Amniotic epithelial cell (primary cell): ENCODE measurements at places on chromosomes 7 and 10.
A peak's percentile ranks its signal among the peaks of the same experiment; 100 is the strongest.

DNA sequence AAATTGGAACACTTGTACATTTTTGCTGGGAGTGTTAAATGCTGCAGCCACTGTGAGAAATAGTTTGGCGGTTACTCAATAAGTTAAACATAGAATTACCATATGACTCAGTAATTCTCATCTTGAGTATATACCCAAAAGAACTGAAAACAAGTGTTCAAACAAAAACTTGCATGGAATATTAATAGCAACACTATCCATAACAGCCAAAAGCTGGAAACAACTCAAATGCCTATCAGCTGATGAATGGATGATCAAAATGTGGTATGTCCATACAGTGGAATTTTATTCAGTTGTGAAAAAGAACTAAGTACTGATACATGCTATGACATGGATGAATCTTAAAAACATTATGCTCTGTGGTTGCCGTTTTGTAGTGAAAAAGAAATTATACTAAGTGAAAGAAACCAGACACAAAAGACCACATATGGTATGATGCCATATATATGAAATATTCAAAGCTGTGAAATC lies 63.0 kb upstream of the SP4 start:
- DNase-seq: no peak

GRCh38 chr10:90484518-90484917 lies 373.3 kb downstream of the HTR7 start:
- DNase-seq: peak; percentile 6

GRCh38 chr10:1153805-1154351 lies 97.7 kb downstream of the WDR37 start:
- no peak for DNase-seq

DNA sequence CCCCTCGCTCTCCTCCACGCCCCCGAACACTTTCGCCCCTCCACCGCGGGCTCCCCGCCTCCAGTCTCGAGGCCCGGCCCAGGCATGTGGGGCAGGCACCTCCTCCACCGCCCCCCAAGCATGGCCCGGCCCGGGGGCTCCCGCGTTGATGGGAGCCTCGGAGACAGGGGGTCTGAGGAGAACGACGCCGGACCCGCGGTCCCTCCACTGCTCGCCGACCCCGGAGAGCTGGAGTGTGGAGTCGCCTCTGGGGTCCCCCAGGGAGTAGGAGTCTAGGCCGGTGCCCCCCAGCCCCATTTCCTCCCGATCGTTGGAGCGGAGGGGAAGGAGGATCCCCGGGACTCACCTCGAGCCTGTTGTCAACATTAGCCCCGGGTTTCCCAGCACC lies 206 bp downstream of the UPF2 start:
- no peak for DNase-seq

- peak; percentile 92 for DNase-seq
Measured at GRCh38 chr10:19815731-19816410, 361 bp upstream of the PLXDC2 start.

- DNase-seq: no peak
Measured at GRCh38 chr7:39333701-39334100, 232.5 kb upstream of the YAE1 start.

DNA sequence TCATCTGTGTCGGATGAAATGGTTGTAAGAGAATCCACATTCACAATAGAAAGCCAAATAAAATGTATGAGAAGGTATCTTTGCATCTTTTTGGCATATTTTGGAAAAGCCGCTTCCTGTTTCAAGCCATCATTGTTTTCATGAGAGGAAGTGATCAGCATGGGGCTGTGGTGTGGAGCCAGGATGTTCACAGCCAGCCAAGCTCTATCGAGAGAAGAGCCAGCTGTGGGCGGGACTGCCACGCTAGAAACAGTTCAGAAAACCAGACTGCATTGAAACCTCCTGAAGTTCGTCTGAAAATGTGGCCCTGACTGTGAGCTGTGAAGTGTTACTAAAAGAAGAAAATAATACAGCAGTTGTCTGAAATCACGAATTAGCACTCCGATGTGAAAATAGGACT lies 21.2 kb upstream of the NPS start:
- DNase-seq: no peak

DNA sequence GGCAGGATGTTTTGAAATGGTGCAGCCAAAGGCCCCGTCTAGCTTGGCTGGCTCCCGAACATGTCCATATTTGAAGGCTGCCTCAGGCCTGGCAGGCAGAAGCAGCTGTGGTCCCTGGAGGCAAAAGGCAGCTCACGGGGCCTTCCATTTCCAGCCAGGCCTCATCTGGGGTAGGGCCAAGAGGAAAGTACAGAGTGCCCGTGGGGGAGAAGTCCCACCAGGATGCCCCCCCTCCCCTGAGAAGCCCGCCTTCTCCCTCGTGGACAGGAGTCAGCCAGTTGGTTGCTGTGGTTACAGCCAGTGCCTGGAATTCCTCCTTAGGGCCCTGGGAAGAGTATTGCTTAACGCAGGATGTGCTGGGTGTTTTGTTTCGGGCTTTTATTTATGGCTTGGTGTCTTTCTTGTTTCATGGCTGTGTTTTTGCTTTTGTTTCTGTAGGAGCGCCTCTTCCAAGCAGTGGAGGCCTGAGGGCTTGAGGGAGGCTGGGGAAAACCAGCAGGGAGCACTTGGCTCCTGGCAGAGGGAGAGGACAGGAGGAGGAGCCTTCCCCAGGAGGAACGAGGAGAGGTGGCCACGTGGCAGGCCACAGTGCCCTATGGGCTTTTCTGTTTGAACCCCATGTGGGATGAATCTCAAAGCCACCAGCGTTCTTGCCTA lies 45.4 kb downstream of the CHST3 start:
- DNase-seq: peak; percentile 98

GRCh38 chr10:61965703-61966395 lies 64.3 kb downstream of the ARID5B start:
- DNase-seq: no peak

DNA sequence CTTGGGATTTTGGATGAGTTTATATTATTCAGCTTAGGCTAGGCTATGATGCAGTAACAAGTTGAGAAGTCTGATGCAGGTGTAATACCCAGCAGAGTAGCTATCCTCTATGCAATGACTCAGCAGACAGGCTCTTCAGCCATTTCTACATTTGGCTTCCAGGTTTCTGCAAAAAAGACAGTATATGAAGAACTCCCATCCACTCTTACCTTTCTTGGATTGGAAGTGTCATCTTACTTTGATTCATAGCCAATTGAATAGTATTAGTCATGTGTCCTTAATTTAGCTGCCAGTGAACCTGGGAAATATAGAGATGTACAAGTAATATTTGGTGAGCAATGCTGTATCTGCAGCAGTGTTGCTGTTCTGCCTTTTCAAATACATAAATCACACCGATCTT lies 127.8 kb upstream of the NPSR1 start:
- DNase-seq: peak; percentile 6

GRCh38 chr7:32762925-32763293 lies 128.7 kb downstream of the KBTBD2 start:
- no peak for DNase-seq

DNA sequence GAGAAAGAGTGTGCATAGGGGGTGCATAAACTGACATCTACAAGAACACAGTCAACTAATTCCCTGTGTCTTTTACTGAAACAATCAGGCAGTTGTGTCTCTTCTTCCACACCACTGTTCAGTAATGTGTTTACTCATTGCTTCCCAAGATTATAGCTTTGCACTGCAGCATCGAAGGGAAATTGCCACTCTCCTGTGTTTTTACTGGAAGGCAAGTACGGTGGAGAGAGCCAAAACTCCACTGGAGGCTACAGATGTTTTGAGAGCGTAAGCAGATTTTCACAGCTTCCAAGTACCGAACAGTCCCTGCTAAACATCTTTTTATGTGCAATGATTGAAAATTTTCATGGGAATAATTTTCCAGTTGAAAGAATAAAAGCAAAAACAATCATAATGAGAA lies 510.5 kb upstream of the AKR1E2 start:
- no peak for DNase-seq

DNA sequence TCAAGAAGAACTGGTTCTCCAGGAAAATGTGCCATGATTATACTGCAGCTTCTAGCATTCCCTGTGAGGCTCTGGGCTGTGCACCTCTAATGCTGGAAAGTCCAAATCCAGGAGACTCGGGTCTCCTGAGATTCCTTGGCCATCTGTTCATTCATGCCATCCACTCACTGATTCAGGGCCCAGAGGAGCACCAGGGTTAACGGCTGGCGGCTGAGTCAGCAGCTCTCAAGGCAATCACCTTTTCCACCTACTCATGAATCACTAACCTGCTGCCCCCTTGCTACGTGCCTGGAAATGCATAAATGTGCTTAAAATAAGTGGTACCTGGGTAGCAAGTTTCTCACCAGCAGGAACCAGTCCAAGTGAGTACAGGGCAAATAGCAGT lies 132.7 kb downstream of the KCNMA1 start:
- peak; percentile 61 for DNase-seq

DNA sequence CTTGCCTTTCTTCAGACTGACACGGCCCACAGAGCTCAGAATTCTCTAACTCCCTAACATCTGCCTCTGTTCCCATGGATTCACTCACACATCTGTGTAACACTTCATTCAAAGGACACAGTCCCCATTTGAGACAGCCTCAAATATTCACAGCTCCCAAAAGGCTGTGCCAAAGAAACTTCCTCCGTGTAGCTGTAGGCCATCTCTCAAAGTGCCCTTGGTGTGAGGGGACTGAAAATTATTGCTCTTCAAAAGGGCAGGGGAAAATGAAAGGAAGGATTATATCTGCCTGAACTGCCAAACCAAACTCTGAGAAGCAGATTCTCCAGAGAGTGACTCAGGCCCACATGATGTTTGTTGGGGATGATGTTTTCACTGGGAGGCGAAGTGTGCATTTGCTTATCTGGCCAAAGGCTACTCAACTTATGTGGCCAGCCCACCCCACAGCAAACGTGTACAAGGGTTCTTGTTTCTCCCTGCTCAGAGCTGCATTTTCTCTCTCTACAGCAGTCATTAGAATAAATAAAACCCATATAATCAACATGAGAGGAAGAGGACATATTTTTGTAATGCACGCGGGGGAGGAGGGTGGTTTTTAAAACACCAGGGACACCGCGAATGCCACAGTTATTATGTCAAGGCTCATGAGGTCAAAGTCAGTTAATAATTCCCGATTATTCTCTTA lies 302.4 kb upstream of the NFE2L3 start:
- DNase-seq: peak; percentile 99

DNA sequence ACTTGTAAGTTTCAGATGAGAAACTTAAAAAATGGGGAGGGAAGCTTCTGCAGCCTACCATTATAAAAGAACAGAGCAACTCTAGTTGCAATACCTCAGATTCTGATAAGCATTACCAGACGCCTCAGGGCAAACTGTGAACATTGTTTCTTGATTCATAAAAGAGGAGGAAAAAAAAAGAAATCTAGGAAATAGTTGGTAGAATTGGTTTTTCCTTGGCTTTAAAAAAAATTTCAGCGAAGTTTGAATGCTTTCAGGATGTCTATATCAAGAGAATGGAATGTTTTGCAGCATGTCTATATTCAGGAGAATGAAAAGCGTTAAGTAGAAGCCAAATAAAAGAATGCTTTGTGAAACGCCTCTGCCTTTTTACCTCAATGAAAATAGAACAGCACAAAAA lies 17.5 kb upstream of the ANLN start:
- DNase-seq: no peak

GRCh38 chr7:120864141-120864900 lies 6.4 kb upstream of the TSPAN12 start:
- no peak for DNase-seq

DNA sequence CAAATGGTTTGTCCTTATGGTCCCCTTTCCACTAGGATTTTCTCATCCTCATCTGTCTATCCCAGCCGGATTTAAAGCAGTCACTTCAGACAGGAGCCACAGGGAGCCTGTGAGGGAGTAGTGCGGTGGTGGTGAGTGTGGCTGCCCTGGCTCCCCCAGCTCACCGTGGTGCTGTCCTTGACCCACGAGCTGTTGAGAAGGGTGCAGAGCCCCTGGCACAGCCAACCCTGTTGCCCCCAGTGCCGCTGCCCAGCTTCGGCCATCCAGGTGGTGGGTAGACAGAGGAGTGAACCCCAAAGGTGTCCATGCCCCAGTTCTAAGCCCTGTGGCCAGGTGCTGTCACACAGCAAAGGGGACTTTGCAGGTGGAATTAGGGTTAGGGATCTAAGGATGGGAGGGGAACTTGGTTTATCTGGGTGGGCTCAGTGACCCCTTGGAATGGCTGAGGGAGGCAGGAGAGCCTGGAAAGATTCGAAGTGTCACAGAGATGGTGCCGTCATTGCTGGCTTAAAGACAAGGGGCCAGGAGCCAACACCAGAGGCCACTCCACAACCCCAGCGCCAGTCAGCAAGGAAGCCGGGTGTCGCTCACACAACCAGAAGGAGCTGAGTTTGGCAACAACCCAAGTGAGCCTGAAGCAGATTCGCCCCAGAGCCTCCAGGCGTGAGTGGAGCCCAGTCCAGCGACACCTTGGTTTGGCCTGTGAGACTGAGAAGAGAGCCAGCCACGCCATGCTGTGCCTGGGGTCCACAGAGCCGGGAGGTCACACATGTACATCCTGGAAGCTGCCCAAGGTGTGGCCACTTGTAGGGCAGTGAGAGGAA lies 142.4 kb downstream of the ADCY1 start:
- DNase-seq: no peak

DNA sequence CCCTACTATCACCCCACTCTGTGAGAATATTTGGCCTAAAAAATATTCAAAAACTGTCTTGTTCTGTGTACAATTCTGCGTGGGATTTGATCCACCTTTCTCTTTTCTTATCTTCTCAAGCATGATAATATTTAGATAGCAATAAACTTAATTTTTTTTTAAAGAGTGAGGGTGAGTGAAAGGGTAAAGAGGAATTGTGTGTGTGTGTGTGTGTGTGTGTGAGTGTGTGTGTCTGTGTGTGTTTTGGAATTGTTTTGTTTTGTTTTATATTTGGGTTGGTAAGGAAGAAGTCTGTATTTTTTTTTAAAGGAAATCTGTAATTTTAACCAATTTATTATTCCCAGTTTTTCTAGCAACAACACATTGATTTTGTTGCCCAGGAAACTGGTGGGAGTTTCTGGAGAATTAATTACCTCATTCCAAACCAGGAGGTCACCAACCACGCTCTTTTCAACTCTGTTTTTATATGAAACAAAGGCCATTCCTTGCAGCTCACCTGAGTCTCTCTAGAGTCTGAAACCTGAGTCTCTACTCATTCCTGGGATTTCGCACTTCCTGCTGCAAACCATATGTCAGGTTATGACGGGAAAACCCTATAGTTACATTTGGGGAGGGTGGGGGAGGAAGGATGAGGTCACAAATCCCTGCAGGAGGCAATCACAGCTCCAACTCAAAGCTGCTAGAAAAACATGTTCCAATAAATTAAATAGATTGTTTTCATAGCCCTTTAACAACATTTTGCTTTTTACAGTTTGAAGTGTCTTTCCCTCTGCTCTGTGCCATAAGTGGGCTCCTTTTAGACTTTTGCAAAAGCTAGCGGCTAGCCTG lies 38.1 kb upstream of the XPNPEP1 start:
- DNase-seq: peak; percentile 24

GRCh38 chr10:30986053-30986555 lies 45.6 kb downstream of the ZNF438 start:
- DNase-seq: peak; percentile 90

- peak; percentile 89 for DNase-seq
Measured at GRCh38 chr10:87054373-87055295, 34.5 kb downstream of the FAM25A start.
